Mammary microvascular endothelial cell (primary cell): ENCODE measurements at places on chromosomes 6 and 20. TPM values are rescaled to one million over a fixed set of nuclear protein-coding genes. Genes with fewer than 3 reads are reported as not detected.

The GSTA3 gene
- total RNA-seq: not detected in 2 replicates

The SPTLC3 gene
- 0.33 and 0.89 TPM in 2 replicates for total RNA-seq

The KIF3B gene
- 15.6 and 15.7 TPM in 2 replicates for total RNA-seq

The ZSCAN23 gene
- 0.10 TPM in 1 of 2 replicates, not detected in the other for total RNA-seq

The TOMM34 gene
- total RNA-seq: 56.7 and 64.9 TPM in 2 replicates

The CHMP4B gene
- total RNA-seq: 64.1 and 68.0 TPM in 2 replicates

The DDX43 gene
- total RNA-seq: 0.53 and 1.5 TPM in 2 replicates

The PLTP gene
- 6.3 and 11.5 TPM in 2 replicates for total RNA-seq

The CRISP3 gene
- total RNA-seq: not detected in 2 replicates

The GPSM3 gene
- 17.0 and 20.5 TPM in 2 replicates for total RNA-seq

The HSD17B8 gene
- 6.7 and 9.8 TPM in 2 replicates for total RNA-seq

The HS3ST5 gene
- total RNA-seq: not detected in 2 replicates

The C6orf58 gene
- not detected in 2 replicates for total RNA-seq

The CYP21A2 gene
- total RNA-seq: not detected in 2 replicates

The TP53TG5 gene
- not detected in 2 replicates for total RNA-seq

The DACT2 gene
- total RNA-seq: not detected in 2 replicates

The PLN gene
- total RNA-seq: not detected in 2 replicates

The LY6G5C gene
- total RNA-seq: 2.5 and 3.3 TPM in 2 replicates

The GRM1 gene
- total RNA-seq: not detected in 2 replicates

The DST gene
- total RNA-seq: 84.3 and 101 TPM in 2 replicates

The NR2E1 gene
- total RNA-seq: not detected in 2 replicates

The BTN3A1 gene
- total RNA-seq: 13.7 and 18.3 TPM in 2 replicates

The CTCFL gene
- not detected in 2 replicates for total RNA-seq

The F13A1 gene
- under 0.01 TPM in 1 of 2 replicates, not detected in the other for total RNA-seq

The SLC12A5 gene
- under 0.01 and 0.10 TPM in 2 replicates for total RNA-seq

The ADAM33 gene
- total RNA-seq: not detected in 2 replicates

The HTR1B gene
- 5.9 and 6.1 TPM in 2 replicates for total RNA-seq

The MRPS26 gene
- total RNA-seq: 59.2 and 66.6 TPM in 2 replicates

The EIF6 gene
- 195 and 206 TPM in 2 replicates for total RNA-seq

The RNF182 gene
- 4.2 and 5.3 TPM in 2 replicates for total RNA-seq

The SLC17A2 gene
- not detected in 2 replicates for total RNA-seq

The TGM3 gene
- total RNA-seq: not detected in 2 replicates

The KCNK5 gene
- not detected in 2 replicates for total RNA-seq

The PLCB1 gene
- 20.6 and 22.7 TPM in 2 replicates for total RNA-seq

The CST7 gene
- total RNA-seq: not detected in 2 replicates

The SLC2A10 gene
- total RNA-seq: 1.9 and 3.3 TPM in 2 replicates

The EPB41L2 gene
- 40.4 and 42.1 TPM in 2 replicates for total RNA-seq

The MYT1 gene
- total RNA-seq: not detected in 2 replicates

The TMEM74B gene
- 0.20 and 1.4 TPM in 2 replicates for total RNA-seq

The SYCP2L gene
- not detected in 2 replicates for total RNA-seq

The TFAP2A gene
- not detected in 2 replicates for total RNA-seq
